ENCODE measurements at places on chromosomes 3 and 15. TPM values are rescaled to one million over a fixed set of nuclear protein-coding genes. Genes with fewer than 3 reads are reported as not detected.

DNA sequence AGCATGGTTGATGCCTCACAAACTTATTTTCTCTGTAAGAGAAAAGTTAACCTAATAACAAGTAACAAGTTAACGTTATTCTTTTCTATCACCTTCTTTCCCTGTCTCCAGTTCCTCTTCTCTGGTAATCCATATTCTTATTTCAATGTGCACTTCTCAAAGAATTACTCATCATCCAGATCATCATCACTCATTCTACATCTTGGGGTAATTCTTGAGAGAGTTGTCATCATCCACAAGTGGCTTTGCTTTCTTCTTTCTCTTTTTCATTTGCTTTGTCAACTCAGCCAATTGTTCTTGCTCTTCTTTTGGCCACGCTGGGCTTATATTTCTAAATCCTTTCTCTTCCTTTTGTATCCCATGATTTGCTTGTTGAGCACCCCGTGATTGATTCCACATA is 20.8 kb upstream of the RNF111 start:
- no peaks in the 10 kb centered on the region for H3K36me3 ChIP-seq
- no peak overlapping the region for H3K4me3 ChIP-seq
- H3K27me3 ChIP-seq = no peaks in the 10 kb centered on the region
- H3K4me1 ChIP-seq = peaks cover 9% of the 10 kb centered on the region
- no peak for DNase-seq

GRCh38 chr3:128483657-128484403 is 9.2 kb downstream of the GATA2 start:
- H3K4me1 ChIP-seq = peaks cover 22% of the 10 kb centered on the region
- peaks cover 59% of the 10 kb centered on the region for H3K27me3 ChIP-seq
- no peaks in the 10 kb centered on the region for H3K36me3 ChIP-seq
- no peak overlapping the region for H3K27ac ChIP-seq
- DNase-seq = no peak
- H3K4me3 ChIP-seq = no peak overlapping the region

DNA sequence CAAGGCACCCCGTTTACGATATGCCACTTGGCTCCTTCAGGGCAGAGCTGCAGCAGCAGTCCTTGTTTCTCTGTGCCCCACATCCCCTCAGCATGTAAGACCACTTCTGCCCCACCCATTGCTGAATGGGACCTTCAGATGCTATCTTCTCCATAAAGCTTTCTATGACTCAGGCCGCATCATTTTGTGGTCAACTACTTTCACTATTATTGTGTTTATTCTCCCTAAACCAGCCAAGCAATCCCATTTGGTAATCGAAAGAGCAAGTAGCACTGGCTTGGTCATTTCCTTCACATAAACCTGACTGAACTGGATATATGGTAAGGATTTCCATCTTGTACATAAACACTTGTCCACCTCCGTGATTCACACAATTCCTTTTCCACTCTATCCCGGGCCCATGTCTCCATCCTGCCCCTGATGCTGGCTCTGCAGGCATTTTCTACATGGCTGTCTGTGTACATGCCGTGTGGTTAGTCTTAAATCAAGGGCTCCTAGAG is 25.7 kb downstream of the LIPC start:
- no peaks in the 10 kb centered on the region for H3K36me3 ChIP-seq
- DNase-seq = peak; percentile 55
- no peaks in the 10 kb centered on the region for H3K27me3 ChIP-seq
- H3K27ac ChIP-seq = peak overlapping the region; percentile 24

- peak overlapping the region; percentile 43 for H3K27ac ChIP-seq
- no peak overlapping the region for H3K4me3 ChIP-seq
- peaks cover 23% of the 10 kb centered on the region for H3K4me1 ChIP-seq
- H3K27me3 ChIP-seq = no peaks in the 10 kb centered on the region
- peaks cover 25% of the 10 kb centered on the region for H3K36me3 ChIP-seq
These were observed 17.1 kb downstream of the ARHGAP31 start for GRCh38 chr3:119311081-119311925.

Gene PLCH1
- 0.26 TPM for total RNA-seq

DNA sequence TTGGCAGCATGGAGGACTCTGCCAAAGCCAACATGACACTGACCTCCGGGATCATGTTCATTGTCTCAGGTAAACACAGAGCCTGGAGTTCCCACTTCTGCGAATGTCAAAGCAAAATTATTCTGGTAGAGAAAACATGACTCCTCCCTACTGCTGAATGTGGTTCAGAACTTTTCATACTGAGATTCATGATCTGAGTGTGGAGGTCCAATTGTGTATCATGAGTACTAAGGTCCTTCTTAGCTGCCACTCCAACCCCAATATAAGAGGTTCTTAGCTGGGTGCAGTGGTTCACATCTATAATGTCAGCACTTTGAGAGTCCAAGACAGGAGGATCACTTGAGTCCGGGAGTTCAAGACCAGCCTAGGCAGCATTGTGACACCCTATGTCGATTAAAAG is 13.8 kb downstream of the CLDN18 start:
- H3K36me3 ChIP-seq = no peaks in the 10 kb centered on the region
- H3K27ac ChIP-seq = no peak overlapping the region
- no peak for DNase-seq
- H3K27me3 ChIP-seq = peaks cover 2% of the 10 kb centered on the region

Measured in activated CD4-positive, alpha-beta T cell treated with anti-CD3 and anti-CD28 coated beads for 36 hours (primary cell).